ENCODE measurements at places on chromosomes 2 and 18.

GRCh38 chr2:235005603-235006259 lies 53.9 kb downstream of the SH3BP4 start:
- DNase-seq = peak; percentile 63

GRCh38 chr2:139155991-139156390 lies 375.8 kb upstream of the NXPH2 start:
- DNase-seq = no peak

DNA sequence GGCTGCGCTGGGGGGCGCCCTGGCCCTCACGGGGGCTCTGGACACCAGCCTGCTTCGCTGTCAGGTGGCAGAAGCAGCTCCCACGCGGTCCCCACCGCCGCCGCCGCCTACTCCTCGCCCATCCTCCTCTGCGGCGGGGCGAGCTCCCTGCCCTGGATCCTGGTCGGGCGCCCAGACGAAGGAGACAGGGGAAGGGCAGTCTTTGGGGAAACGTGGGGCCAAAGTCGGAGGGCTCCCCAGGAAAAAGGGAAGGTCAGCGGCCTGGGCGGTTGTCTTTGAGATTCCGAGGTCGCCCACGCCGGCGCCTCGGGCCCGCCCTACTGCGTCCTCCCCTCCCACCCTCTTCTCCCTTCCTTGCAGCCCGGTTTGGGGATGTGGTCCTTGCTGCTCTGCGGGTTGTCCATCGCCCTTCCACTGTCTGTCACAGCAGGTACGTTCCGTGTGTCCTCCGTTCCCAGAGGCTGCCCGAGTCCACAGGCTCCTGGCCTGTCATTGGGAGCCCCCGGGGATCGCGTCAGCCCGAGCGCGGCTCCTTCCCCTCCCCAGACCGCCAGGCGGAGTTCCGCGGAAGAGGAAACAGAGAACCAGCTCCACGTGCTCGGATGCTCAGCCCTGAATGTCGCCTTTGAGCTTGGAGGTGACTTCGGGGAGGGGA lies 800 bp downstream of the IL1RL2 start:
- DNase-seq = peak; percentile 39

DNA sequence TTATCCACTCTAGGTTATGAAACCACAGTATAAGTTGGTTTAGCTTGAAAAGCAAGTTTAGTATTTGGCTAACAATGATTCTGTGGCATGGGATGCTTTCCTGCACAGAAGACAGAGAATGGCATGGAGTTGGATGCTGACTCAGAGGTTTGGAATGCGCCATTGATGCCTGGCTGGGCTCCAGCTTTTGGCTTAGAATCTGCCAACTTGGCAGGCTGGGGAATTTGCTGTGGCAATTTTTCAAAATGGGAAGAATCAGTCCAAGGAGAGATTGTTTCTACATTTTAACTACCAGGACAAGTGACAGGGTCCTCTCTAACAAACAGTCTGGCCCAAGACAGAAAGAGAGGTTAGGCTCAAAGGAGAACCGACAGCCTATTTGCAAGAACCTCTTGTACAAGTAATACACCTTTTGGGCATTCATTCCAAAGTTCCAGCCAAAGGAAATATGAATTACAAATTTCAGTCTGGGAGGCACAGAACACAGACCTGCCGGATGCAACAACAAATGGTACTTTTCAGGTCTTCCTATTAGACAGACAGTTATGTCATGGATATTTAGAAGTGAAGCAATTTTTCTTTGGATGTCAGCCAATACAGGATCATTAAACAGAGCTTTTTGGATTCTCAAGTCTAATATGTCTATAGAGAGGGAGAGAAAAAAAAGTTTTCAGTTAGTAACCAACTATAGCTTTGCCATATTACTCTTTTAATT lies 1027.7 kb downstream of the TMEM182 start:
- DNase-seq = no peak

DNA sequence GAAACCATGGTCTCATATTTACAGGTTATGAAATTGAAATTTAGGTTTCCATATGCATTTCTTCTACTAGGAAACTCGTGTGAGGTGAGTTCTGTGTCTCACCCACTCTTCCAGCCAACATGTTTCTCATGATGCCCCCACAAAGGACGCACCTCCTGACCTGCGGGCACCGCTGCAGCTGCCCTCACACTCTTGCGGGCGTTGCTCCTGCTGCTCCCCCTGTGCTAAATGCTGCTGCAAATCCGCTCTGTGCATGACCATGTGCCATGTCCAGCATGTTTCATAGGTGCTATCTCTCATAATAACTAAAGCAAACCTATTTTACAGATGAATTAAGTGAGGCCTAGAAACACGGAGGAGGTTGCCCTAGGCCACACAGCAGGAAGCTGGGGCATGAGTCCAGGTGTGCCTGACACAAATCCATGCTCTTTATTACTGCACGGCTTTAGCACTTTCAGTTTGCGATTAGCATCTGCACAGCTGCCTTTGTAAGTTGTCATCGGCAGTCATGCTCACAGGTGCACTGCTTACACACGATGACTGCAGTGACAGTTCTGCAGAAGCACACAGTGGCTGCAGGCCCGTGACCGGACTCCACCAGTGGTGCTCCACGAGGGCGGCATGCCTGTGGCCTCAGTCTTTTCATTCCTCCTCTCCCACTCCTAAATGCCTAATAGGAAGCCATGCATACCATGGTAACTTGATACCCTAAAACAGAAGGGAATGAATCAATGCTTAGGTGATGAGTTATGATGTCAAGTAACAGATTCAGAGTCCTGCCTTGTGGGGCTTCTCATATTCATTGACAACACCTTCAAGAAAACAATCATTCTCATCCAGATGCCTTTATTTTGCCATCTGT lies 14.9 kb upstream of the GALR1 start:
- DNase-seq = no peak

- DNase-seq = peak; percentile 57
Observed at GRCh38 chr2:100262555-100263320, 59.6 kb downstream of the LONRF2 start.

GRCh38 chr18:47175283-47175897 lies 774 bp downstream of the IER3IP1 start:
- peak; percentile 8 for DNase-seq

- DNase-seq = no peak
Observed at GRCh38 chr2:238476258-238476657, 49.5 kb downstream of the ASB1 start.

DNA sequence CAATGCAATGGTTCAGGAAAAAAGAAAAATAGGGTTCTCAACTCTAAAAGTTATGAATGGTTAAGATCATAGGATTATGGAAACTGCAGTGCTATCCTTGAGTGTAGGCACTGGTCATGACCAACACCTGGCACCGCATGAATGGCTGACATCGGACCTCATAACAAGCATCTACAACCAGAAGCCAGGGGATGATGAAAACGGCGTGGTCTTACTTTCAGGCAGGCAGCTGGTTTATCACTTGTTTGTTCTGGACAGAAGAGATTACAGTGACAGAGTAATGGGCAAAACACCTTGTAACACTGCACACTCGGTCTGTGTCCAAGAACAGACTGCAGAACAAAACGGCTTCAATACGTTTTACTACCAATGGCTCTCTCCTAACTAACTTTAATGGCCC lies 132.8 kb downstream of the STK39 start:
- no peak for DNase-seq

GRCh38 chr2:32688541-32688940 lies 60.7 kb downstream of the TTC27 start:
- no peak for DNase-seq

All from lung microvascular endothelial cell (primary cell).